ENCODE measurements at places on chromosomes 4 and X.
A peak's percentile ranks its signal among the peaks of the same experiment; 100 is the strongest.

DNA sequence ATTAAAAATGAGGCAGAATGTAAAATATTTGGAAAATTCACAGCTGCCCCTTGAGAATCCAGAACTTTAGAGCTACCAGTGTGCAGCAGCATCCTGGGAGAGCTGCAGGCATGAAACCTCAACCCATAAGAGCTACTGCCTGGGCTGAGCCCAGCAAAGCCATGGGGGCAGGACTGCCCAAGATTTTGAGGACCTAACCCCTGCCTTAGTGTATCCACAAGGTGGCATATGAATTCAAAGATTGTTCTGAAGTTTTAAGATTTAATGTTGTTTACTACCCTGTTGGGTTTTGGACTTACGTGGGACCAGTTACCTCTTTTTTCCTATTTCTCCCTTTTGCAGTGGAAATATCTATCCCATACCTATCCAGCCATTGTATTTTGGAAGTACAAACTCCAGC is 26.4 kb downstream of the CASP6 start:
- no peak for DNase-seq

DNA sequence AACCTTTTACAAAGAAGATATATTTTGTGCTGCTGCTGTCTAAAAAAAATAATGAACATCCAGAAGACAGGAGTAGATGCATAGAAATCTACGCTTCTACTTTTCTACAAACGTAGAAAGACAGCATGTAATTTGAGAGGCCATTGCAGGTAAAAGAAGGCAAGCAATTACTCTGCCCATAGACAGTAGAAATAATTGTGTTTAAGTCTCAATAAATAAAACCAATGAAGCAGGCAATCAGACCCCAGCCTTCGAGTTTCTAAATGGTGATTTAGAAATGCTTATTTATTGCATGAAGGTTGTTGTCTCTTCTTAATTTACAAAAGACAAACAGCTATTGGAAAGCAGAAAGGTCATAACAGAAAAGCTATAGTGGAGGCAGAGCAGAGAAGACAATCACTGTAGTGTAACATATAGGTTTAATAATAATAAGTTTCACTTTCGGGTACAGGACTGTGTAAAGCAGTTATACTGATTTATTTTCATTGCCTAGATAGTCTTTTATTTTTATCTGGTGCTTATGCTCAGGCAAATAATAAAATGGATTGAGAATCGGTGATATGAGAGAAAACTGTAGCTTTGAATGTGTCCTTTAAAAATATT is 123.0 kb upstream of the TACR3 start:
- no peak for DNase-seq

DNA sequence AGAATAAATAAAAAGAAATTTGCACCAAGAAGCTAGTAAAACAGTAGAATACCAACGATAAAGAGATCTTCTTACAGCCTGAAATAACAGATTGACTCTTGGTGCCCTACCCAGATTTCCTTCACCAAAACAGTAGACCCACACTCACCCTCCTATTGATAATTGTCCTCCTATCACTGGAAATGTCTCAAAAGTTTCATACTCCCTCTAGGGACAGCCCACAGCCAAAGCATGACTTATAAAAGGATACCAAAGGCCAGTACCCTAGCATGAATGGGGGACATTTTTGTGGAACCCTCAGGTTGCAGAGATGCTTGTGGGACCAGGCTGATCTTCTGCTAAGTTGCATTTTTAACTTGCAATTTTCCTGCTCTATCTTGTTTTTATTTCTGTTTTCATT is 104.1 kb downstream of the INPP4B start:
- no peak for DNase-seq

- DNase-seq = no peak
Measured at GRCh38 chr4:186016796-186017195, 52.2 kb upstream of the TLR3 start.

- DNase-seq = no peak
Measured at GRCh38 chr4:98399915-98400314, 138.7 kb downstream of the RAP1GDS1 start.

GRCh38 chr4:127055357-127055756 is 577.4 kb upstream of the INTU start:
- DNase-seq = no peak

DNA sequence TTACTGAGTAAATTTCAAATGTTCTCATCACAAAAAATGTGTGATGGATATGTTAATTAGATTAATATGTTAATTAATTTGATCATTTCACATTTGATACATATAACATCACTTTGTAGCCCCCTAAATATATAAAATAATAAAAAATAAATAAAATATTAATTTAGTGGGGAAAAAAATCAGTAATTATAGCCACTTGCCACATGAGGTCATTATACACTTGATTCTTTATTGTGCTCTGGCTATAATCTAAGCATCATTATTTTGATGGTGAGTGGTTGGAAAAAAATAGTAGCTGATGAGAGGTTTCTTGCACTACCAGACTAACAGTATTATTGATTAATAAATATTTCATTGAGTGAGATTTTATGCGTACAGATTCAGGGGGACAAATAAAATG is 57.4 kb downstream of the DCK start:
- no peak for DNase-seq

DNA sequence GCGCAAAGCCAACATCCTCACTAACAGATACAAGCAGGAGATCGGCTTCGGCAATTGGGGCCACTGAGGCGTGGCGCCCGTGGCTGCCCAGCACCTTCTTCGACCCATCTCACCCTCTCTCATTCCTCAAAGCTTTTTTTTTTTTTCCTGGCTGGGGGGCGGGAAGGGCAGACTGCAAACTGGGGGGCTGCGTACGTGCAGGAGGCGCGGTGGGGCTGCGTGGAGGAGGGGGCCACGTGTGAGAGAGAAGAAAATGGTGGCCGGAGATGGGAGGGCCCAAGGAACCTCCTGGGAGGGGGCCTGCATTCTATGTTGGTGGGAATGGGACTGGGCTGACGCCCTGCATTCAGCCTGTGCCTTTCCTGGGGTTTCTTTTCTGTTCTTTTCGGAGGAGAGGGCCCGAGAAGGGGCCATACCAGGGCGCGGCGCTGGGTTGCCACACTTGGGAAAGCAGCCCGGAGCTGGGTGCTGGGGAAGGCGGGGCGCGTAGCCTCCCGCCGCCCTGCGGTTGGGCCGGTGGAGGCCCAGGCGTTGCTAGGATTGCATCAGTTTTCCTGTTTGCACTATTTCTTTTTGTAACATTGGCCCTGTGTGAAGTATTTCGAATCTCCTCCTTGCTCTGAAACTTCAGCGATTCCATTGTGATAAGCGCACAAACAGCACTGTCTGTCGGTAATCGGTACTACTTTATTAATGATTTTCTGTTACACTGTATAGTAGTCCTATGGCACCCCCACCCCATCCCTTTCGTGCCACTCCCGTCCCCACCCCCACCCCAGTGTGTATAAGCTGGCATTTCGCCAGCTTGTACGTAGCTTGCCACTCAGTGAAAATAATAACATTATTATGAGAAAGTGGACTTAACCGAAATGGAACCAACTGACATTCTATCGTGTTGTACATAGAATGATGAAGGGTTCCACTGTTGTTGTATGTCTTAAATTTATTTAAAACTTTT is 4.5 kb downstream of the MID1IP1 start:
- DNase-seq = peak; percentile 42

DNA sequence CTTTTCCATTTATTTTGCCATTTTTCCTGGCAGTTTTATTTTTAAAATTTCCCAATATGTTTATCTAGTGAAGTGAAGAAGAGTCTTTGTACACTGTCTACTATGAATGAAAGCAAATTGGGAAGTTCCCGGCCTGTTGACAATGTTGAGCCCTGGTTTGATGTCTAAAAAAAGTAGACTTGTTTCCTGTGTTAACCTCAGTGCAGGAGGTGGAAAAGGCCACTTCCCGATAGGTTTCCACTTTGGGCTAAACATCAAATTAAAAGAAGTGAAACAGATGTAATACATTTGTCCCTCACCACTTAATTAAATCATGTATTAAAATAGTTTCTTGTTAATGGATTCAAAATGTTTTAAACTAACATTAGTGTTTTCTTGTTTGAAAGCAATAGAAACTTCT is 30.0 kb downstream of the BBS12 start:
- no peak for DNase-seq

GRCh38 chrX:3449287-3449686 is 102.8 kb upstream of the MXRA5 start:
- no peak for DNase-seq

DNA sequence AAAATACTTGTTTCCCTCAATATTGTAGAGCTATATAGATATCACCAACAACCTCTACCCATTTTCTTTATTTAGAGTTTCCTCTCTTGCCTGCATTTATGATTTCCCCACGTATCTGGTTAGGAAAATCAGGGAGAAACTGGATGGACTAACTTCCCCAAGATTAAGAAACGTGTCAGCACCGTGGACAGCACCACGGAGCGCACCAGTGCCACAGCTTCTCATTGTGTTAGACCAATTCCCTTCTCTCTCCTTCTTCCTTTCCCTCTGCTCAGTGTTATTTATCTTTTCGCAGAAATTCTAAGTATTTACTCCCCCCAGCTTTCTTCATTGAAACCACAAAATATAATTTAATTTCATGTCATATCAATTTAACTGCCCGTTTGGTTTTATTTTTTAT is 568.6 kb upstream of the BOD1L1 start:
- DNase-seq = peak; percentile 45

DNA sequence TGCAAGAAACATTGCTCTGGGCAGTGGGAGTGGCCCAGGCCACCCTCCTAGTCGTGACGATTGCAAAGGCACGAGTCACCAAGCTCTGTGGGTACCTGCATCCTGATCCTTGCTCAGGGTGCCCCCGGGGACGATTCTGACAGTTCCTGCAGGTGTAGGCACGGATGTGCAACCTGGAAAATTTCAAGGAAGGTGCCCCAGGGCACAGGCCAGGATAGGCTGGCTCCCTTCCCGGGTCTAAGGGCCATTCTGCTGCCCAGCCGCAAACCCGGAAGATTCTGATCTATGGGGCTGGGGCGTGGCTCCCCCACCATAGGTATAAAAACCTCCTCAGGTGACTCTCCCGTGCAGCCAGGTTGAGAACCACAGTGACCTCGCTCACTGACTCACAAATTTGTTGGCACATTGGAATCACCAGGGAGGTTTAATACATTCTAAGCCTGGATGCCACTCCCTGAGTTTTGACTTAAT is 228.5 kb downstream of the PTTG2 start:
- DNase-seq = peak; percentile 28

DNA sequence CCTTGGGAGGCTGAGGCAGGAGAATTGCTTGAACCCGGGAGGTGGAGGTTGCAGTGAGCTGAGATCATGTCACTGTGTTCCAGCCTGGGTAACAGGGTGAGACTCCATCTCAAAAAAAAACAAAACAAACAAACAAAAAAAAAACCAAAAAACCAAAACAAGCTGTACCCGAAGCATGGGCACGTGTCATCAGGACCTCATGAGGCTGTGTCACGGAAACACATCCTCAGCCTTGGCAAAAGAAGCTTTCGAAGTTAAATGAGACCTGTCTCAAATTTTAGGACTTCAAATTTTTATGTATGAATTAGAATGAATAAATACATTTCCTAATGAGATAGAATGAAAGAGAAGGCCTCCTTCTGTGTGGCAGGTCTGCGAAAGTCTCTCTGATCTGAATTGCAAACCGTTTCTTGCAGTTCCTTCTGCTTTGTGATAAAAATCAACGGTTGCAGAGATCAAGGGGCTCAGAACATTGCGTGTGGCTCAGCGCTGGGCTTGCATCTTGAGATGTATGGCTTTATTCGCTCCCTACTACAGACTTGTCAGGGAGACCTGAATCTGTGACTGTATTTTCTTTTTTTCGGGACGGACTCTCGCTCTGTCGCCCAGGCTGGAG is 19.5 kb upstream of the CRLF2 start:
- DNase-seq = no peak

DNA sequence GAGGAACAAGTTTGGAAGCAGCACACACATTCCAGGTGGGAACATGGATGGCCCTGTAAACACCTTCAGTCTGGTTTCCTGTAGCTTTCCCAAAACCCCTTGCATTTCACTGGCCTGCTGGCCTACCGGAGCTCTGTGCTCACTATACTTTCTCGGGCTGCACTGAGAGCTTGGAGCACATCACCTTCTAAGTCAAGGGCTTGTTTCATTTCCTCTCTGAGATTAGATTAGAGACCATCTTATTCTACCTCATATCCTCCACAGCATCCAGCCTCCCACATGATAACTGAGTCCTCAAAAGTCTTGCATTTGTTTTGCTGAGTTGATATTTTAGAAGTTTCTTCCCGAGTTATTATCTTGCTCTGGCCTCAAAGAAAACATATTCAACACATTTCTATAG is 147.7 kb downstream of the RASL11B start:
- DNase-seq = no peak

DNA sequence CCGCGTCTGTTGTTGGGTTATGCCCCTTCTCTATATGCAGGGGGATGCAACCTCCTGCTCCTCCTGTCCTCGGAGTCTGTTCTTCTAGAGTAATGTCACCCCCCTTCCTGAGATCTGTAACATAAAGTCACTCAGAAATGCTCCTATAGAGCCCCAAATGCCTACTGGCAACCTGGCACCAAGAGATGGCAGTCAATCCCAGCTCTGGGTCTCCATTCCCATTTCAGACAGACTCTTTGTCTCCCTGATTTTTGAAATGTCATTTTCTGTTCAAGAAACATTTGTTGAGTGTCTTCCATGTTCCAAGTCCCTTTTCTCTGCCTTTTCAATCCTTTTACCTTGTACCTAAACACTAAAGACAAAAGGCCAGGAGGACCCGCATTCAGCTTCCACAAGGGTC is 9.6 kb upstream of the PRDM8 start:
- no peak for DNase-seq

DNA sequence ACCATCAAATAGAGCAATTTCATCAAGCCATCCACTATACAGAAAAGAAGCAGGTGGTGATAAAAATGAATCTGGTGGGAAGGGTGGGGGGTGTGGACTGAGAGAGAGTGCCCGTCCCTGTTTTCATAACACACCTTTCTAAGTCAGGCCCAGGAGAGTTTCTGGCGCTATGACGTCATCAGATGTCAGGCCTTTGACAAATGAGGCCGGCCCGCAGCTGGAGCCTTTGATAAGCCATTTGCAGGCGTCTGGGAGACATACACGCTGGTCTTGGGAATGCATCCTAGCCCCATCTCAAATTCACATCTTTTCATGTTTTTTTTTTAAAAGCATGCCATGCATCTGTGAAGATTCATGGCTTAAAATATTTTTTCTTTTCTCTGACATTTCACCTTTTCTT is 404.5 kb downstream of the BCOR start:
- DNase-seq = no peak

GRCh38 chr4:30768277-30768676 is 48.1 kb downstream of the PCDH7 start:
- no peak for DNase-seq

DNA sequence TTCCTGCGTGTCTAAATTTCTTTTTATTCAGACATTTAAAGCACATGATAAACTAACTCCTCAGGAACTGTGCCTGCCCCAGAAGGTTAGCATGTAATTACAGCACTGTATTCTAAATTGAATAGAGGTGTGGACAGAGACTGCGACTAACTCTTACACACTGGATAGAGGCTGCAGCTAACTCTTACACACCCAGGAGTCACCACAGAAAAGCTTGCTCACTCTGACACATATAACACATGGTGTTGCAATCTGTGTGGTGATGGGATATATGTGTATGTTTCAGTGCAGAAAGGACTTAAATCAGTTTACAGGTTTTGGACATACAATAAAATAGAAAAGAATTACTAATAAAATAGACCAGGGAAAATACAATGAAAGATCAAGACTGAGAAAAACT is 41.5 kb downstream of the SMAD1 start:
- no peak for DNase-seq
